ENCODE measurements at places on chromosomes 7 and 10.

DNA sequence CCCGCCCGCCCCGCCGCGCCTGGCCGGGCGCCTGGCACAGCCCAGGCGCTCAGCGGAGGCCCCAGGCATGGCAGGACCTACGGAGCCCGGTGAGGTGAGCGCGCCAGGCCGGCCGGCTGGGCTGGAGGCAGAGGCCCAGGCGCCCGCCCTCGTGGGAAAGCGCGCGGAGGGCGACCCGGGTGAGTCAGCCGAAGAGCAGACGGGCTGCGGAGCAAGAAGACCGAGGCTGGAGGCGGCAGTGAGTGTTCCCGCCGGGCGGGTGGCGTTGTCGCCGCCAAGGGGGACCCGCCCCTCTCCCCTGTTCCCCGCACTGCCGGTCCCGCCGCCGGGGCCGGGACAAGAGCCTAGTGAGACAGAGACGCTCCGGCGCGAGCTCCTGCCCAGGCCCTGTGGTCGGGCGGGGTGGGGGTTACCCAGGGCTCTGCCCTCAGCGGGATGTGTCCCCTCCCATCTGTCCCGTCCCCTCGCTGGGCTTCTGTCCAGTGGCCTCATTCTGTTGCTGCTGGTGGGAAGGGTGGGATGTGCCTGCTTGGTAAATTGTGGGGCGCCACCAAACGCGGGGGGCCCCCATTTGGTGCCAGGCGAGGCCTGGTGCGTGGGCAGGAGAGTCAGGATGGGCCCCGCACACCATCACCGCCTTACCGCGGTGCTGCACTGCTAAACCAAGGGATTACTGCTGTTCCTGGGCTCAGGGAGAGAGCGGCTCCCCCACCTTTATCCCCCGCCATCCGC is 17.0 kb upstream of the NODAL start:
- DNase-seq: peak; percentile 85

DNA sequence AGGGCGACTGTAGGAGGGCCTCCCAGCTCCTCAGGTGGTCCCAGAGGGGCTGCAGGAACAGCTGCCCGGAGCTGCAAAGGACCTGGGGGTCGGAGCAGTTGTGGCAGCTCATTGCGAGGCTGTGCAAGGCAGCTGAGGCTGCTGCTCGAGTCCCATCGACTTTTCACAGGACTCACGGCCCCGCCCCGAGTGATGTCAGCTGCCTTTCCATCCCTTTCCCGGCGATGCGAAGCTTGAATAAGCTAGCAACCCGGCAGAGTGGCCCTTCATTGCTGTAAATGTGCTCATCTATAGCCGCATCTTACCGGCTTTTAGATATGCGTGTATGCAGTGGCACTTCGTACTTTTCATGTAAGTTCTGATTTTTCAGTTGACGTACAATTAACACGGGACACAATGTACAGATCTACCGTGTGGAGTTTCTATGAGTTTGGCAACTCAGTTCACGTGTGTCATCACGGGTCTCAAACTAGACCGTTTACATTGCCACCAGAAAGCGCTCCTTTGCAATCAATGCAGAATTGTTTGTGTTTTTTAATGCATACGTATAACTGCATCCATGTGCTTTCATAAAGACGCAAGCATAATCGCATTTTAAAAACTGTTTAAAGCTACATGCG is at the start of gene CH25H:
CH25H (minus strand) TSS at position 137 of the 620 bp plus-strand sequence; CDS start at position 112, 25 bp downstream.
- DNase-seq: peak; percentile 67

GRCh38 chr10:6037422-6037821 is 24.7 kb downstream of the IL2RA start:
- no peak for DNase-seq

DNA sequence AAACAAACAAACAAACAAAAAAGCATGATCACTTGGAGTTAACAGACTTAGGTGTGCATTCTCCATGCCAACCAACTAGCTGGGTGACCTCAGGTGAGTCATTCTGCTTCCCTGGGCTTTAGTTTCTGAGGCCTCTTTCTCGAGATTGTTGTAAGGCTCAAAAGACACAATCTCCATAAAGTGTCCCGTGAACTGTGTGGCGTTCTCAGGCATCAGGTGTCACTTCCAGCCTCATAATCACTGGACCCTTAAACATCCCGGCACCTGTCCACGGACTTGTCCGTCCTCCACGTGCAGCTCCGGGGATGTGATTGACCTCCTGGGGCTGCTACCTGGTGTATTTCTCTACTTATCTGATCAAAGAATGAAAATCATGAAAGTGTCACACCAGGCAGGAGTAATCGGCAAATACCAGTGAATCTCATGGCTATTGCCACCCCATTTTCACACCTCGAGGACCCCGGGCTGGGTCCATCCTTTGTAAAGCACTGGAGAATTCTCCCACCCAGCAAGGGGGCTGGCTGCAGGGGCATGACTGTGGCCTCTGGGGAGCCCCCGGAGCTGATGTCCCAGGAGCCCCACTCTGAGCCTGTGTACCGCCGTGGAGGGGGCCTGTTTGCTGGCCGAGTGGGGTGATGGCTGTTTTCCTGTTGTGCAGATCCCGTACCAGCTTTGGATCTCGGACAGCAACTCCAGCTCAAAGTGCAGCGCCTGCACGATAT is 189.8 kb upstream of the SH2B2 start:
- no peak for DNase-seq

DNA sequence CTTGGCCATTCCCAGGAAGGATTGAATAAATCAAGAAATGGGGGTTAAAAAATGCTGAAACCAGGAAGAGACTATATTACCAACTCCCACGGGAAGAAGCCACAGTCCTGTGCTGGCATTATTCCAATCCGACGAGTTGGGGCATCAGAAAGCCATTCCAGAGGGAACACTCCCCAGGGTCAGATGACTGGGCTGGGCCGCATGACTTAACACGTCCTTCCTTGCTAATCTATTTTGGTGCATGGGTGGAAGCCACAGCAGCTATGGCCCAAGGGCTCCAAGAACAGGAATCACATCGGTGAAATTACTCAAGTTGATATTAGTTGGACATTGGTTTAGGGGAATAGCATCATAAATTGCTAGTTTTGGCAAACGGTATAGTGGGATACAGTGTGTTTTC is 592.9 kb upstream of the NRP1 start:
- DNase-seq: no peak

GRCh38 chr10:100859484-100859763 is 53.3 kb upstream of the SLF2 start:
- DNase-seq: no peak

- no peak for DNase-seq
Measured at GRCh38 chr10:61492364-61492995, 39.3 kb upstream of the TMEM26 start.

DNA sequence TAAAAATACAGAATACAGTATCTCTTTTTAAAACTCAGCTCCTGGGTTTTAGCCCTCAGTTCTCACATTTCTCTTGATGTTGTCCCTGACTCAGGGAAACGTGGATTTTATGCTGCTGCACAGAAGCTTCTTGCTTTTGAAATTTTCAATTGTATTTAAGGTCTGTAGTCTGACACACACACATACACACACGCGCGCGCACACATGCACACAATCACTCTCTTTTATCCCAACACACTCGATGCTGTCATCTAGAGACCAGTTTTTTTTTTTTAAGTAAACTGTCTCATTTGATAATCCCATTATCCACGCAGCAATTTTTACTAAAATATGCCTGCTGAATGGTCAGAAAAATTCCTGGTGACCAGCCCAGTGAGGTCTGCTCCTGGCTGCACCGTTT is 108.6 kb downstream of the KMT2E start:
- no peak for DNase-seq

DNA sequence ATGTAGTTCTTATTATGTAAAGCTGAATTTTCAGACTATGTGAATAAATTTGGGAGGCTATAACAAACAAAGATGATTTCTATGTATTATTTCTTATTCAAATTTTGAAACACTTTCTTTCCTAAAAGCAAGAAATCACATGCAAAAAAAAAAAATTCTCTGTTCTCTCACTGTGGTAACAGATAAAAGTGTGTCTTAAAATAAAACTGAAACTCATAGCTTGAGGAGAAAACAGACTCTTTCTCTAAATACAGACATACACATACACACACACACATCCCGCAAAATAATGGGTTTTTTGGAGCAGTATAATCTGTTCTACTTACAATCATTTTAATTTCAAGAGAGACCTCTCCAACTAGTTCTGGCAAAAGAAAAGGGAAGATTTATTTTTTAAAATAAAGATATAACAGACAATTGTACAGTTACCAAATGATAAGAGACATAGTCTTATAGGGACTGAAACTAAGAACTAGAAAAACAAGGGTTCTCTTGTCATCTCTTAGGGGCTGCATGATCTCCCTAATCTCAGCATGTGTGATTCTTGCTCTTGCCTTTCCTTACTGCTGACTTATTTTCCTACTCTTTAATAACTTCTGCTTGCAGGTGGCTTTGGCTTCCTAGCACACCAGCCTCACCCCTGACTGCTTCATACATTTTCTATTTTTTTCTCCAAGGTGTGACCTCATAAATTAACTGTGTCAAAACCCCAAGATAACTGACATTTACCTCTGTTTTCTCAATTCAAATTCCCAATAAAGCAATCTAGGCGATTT is 483.5 kb upstream of the POT1 start:
- DNase-seq: no peak

DNA sequence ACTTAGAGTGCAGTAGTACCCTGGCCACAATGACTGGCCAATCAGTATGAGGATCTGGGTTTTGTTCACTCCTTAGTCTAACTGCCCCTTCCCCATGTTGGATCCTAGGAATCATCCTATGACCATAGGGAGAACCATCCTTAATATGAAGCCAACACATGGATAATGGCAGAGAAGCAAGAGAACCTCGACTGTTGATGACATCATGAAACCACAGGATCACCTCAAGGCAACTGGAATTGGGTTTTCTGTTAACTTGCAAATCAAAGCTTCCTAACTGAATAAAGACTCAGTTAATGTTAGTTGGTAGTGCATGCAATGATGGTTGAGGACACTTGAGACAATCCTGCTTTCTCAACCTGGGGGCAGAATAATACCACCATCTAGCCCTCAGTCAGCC is 3.3 kb upstream of the PRXL2A start:
- DNase-seq: no peak

DNA sequence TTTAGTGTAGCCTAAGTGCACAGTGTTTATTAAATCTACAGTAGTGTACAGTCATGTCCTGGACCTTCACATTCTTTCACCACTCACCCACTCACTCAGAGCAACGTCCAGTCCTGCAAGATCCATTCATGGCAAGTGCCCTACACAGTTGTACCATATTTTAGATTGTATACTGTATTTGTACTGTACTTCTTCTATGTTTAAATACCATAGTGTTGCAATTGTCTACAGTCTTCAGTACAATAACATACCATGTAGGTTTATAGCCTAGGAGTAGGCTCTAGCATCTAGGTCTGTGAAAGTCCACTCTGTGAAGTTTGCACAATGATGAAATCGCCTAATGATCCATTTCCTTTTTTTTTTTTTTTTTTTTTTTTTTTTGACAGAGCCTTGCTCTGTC is 12.0 kb downstream of the EEPD1 start:
- no peak for DNase-seq

- DNase-seq: no peak
Measured at GRCh38 chr7:29592866-29593265, 29.2 kb downstream of the PRR15 start.

DNA sequence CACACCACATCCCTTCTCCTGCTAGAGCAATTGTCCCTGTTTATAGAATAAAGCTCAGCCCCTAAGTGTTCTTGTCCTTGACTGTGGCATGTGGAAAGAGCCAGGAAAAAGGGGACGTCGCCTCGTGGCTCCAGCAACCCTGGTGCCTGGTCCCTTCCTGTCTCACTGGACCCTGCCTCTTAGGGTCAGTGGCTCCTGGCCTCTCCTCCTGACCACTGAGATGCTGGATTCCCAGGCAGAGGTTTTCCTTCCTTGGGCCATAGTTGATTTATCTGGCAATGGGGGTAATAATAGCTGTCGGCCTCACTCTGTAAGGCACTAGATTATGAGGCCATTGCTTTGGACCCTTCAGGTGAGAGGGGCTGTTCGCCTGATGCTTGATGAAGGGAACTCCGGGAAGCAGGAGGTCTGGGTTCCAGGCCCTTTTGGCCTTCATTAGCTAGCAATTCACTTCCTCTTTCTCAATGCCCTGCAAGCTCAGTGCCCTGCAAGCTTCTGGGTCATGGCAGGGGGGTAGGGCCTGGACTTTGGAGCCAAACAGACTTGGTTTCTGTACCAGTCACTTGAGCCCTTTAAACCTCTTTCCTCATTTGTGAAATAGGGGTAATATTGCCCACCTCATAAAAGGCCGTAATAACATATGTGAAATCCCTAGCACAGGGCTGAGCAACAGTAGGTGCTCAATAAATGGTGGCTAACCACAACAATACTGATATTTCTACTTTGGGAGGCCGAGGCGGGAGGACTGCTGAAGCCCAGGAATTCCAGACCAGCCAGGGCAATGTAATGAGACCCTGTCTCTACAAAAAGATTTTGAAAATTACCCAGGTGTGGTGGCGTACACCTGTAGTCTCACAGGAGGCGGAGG is 1.1 kb downstream of the ASL start:
- no peak for DNase-seq

DNA sequence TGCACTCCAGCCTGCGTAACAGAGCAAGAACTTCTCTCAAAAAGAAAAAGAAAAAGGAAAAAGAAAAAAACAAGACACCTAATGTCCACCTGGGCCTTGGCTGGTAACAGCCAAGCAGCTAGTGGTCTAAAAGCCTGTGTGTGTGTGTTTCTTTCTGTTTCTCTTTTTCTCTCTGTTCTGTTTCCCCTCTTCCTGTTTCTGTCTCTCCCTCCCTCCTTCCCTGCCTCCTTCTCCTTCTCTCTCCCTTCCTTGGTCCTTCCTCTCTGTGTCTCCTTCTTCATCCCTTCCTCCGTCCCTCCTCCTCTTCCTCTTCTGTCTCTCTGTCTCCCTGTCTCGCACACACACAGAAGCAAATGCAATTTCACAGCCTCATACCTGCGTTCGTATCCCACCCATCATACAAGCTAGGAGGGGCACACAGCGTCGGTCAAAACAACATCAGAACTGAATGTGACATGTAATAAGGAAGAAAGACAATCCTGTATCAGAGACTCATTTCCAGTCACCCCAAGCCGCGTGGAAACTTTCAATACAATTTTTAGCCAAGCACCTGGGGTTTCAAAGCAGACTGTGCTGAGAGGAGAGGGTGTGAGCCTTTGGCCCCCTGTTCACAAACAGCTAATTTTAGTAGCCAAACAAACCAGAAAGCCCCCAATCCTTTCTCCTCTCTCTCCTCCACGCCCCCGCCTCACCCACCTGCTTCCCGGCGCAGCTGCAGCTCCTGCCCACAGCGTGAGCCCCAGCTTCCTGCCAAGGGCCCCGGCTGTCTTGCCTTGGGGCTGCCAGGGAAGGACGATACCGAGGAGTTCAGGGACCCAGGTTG is 50.2 kb upstream of the GNA12 start:
- DNase-seq: peak; percentile 72

GRCh38 chr7:150947241-150947745 is 30.8 kb downstream of the KCNH2 start:
- peak; percentile 82 for DNase-seq
